NAMALWA (cell line): ENCODE measurements at places on chromosomes 12 and 14.

DNA sequence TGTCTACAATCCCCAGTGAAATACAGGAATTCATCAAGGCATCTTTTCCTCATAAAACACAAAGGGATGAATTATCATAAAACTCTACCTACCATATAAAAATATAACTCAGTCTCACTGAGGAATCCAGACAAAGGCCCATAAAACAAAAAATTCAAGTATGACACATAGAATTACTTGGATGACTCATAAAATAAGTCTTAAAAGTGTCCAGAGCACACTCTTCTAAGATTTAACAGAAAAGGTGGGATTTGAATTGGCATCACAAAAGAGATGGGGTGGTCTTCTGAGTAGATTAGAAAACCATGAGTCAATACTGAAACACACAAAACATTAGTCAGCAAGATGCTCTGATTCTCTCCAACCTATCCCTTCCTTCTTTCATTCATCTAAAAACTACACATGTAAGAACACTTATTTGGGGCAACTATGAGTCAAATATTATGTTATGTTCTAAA is 202.7 kb upstream of the GARIN6 start:
- DNase-seq: no peak

DNA sequence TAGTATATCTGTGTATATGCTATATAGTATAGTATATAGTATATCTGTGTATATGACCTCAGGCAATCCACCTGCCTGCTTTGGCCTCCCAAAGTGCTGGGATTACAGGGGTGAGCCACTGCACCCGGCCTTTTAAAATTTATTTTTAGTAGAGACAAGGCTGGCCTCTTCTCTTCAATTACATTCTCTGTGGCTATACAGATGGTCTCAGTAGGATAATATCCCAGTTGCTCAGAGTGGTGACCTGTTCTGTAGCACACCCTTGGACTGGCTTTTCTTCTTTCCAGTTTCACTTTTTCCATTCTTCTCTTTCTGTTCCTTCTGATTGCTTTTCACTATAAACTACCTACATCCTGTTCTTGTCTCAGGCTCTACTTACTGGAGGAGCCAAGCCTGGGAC is 3.1 kb upstream of the NFATC4 start:
- no peak for DNase-seq

GRCh38 chr12:52413782-52414345 is 7.7 kb upstream of the KRT82 start:
- DNase-seq: peak; percentile 9

GRCh38 chr12:117790948-117791347 is 177.8 kb downstream of the KSR2 start:
- no peak for DNase-seq

DNA sequence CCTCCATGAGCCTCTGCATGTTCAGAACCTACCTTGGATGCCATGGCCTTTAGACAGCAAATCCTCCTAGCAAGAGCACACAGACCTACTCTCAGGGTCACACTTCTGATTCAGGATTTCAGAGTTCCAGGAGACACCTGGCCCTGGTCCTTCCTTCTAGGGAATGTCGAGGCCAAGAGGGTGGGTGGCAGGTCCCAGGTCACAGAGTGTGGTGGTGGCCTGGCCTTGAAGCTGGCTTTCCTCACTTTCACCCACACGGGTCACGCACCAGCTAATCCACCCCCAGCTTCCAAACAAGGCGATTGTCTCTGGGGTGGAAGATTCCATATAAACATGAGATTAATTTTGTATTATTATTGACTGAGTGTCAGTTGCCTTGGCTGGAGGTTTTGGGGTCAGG is 328.3 kb upstream of the RTL1 start:
- DNase-seq: no peak

DNA sequence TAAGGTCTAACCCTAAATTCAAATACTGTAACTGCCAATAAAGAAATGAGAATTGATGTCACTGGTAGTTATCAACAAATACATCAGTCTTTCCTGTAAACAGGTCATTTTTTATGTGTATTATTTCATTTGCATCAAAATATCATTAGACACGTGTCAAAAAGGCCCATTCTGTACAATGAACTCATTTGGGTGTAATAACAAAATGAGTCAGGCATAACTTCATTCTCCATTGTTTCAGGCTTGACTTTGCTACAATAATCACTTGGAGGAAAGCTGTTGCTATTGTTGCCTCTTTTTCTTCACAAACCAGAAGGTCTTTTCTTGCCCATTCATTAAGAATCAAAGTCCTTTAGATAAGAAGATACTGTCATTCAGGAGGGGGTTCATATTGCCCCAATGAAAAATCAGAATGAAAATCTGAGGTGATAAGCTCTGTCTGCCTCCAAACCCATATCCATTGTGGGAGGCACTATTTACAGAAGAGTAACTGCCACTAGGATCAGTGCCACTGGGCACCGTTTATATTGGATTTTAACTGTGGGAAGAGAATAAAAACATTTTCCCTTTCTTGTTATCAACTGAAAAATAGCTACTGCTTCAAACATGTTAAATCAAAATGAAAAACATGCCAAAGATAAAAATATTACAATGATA is 10.1 kb downstream of the ENTPD5 start:
- DNase-seq: no peak

DNA sequence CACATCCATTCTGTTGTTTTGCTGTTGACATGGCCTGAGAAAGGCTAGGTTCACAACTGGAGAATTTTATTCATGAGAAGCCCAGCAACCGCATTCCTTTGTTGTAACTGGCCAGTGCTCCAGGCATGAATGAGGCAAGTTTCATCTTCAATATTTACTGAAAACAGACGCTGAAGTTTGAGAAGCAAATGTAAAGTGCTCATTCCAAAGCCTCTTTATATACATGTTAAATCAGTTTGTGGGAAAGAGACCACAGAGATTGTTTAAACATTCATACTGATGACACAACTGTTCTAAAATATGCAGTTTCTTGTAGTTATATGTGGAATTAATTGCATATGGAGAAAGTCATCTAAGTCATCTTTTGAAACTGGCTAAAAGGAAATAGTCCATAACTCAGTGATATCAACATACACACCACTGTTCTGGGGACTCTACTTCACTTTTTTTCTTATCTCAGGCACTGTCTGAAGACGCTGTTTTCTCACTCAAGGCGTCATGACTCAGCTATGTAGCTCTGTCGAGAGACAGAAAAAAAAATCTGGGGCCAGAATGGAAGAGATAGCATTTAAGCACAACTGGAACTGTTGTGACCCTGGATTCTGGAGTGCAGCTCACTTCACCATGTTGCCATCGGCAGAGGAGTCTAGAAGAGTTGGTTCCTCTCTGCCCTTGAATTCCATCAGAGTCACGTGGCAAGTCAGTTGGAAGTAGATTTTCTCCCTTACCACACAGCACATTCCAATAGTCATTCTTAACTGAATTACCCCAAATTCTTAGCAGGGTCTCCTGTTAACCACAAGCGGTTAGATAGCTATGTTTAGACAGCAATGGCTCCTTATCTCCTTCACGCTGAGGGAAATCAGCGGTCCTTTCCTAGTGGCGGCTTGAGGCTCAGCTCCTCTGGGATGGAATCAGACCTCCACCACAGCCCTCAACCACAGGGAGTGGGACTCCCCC is 258.4 kb upstream of the HMGA2 start:
- DNase-seq: no peak

DNA sequence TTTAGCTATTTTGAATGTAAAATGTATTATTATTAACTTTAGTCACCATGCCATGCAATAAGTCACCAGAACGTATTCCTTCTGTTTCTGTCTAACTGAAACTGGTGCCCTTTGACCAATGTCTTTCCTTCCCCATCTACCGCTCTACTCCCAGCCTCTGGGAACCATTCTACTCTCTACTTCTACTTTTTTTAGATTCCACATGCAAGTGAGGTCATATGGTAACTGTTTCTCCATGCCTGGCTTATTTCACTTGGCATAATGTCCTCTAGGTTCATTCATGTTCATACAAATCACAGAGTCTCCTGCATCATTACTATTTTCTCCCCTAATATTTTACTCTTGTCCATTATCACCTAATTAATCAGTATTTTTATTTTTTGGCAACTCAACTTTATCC is 160.1 kb downstream of the TMX1 start:
- DNase-seq: no peak

GRCh38 chr14:76613616-76614015 is 147.7 kb upstream of the VASH1 start:
- DNase-seq: no peak

- DNase-seq: no peak
Measured at GRCh38 chr12:5861416-5861815, 83.6 kb downstream of the ANO2 start.

GRCh38 chr14:76953311-76953945 is 75.1 kb downstream of the IRF2BPL start:
- peak; percentile 46 for DNase-seq

DNA sequence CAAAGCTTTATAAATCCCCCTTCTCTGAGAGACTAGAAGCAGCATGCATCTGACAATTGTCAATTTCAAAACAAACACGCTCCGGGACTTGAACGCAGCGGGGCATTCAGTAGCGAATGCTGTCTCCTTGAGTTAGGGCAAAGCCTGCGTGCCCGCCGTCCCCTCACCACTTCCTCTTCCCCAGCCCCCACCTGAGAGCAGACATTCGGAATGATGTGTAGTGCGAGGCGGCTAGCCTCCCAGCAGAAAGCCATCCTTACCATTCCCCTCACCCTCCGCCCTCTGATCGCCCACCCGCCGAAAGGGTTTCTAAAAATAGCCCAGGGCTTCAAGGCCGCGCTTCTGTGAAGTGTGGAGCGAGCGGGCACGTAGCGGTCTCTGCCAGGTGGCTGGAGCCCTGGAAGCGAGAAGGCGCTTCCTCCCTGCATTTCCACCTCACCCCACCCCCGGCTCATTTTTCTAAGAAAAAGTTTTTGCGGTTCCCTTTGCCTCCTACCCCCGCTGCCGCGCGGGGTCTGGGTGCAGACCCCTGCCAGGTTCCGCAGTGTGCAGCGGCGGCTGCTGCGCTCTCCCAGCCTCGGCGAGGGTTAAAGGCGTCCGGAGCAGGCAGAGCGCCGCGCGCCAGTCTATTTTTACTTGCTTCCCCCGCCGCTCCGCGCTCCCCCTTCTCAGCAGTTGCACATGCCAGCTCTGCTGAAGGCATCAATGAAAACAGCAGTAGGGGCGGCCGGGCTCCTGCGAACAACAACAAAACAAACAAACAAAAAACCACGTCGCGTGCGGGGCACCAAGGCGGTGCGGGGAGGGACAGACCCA is 2.2 kb downstream of the PRMT8 start:
- no peak for DNase-seq

DNA sequence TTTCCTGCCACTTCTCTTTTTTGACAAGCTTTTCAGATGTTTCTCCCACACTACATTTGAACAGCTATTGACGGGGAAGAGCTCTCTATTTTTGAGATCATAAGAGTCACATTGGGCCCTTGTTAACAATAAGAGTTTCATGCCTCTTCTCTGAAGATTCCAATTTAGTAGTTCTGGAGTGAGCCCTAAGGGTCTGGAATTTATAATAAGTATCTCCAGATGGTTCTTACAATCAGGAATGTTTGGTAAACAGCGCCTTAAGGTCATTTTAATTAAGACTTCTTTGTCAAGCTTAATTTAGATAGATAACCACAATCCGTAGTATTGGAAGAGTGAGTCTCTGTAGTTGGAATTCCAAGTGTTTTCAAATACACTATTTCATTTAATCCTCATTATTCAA is 60.6 kb upstream of the HECTD1 start:
- no peak for DNase-seq

DNA sequence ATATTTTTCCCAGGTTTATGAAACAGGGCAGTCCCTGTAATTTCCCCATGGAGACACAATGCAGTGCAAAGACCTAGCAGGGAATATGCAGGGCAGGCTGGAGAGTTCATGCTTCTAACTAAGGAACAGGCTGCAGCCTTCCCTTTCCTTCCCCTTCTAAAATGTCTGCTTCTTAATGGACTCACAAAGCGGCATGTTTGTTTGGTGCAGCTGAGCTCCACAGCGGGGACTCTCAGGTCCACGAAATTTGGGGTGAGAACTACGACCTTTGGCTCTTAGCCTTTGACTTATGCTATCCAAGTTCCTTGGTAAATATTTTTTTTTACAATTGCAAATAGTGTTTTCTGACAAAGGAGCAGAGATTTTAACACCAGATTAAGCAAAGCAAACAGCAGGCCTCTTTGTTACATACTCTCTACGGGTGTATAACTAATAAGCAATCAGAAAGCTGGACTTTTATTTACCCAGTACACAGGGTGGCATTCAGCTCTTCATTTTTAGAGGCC is 323.6 kb downstream of the ZFP36L1 start:
- no peak for DNase-seq

DNA sequence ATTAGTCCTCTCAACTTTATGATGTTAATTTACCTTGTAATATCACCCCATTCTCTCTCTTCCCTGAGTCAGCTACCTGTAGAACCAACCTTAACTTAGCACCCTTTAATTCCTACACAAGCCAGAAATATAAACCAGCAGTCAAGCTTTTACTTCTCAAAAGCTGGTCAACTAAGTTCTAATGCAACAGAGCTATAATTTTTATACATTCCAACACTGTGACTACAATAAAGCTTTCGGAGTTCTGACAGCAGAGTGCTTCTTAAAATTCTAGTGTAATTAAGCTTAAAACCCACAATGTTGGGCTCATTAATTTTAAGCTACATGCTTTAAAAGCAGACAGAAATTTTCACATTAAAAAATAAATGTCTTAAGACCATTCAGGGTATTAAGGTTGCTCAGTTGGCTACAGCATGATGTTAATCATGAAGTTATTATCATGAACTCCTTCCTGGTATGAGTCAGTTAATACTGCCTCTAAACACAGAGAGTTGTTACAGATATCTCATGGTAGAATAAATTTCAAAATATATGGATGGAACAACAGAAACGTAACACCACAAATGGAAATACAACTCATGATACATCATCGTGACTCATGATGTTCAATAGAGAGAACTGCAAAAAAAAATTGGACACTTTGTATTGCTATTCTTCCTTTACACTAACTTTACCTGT is 126.7 kb downstream of the EPS8 start:
- DNase-seq: no peak

GRCh38 chr12:96502477-96502876 is 13.1 kb downstream of the CFAP54 start:
- DNase-seq: no peak

GRCh38 chr14:61599942-61600341 is 95.4 kb upstream of the HIF1A start:
- no peak for DNase-seq

DNA sequence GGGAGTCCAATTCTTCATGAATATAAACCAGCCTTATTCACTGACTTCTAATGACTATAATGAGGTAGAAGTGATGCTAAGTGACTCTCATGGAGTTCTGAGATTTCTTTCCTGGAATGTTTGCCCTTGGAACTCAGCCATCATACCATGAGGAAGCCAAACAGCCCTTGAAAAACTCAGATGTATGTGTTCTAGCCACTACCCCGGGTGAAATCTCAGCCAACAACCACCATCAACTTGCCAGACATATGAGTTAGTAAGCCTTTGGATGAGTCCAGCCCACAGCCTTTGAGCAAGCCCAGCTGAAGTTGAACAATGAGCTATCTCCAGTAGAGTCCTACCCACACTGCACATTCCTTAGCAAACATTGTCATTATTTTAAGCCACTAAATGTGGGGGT is 149.5 kb downstream of the SLC6A15 start:
- no peak for DNase-seq

DNA sequence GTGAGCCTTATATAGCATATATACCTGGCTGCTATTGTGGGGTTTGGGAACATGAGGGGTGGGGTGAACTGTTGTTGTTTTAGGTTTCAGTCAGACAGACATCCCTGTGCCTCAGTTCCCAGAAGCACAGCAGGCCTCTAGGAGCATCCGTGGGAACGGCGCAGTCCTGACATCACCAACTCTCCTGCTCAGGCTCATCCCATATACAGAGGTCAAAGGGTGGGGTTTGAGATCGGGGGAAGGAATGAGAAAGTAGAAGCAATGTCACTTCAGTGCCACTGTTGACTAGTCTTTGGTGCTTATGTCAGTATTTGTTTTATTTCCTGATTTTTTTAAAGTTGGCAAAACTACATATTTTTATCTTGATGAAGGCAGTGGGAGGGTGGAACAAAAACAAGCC is 43.1 kb upstream of the A2ML1 start:
- no peak for DNase-seq
